ENCODE measurements at places on chromosomes 12 and 14.
A peak's percentile ranks its signal among the peaks of the same experiment; 100 is the strongest.

DNA sequence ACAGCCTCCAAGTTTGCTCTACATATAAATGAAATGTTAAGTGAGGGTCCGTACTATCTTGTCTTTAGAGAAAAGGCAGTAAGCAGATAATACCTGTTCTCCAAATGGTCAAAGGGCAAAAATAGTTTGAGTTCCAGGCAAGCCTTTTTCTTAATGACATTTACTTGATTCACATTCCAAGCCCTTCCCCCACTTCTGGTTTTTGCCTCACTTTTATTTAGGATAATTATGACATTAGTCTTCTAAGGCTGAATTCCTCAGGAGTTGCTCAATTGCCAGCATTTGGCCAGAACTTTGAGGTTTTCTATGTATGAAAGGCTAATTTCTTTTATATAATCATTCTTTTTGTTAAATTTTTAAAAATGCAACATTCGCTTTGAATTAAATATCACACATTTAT is 62.5 kb upstream of the DUSP6 start:
- no peak for DNase-seq

DNA sequence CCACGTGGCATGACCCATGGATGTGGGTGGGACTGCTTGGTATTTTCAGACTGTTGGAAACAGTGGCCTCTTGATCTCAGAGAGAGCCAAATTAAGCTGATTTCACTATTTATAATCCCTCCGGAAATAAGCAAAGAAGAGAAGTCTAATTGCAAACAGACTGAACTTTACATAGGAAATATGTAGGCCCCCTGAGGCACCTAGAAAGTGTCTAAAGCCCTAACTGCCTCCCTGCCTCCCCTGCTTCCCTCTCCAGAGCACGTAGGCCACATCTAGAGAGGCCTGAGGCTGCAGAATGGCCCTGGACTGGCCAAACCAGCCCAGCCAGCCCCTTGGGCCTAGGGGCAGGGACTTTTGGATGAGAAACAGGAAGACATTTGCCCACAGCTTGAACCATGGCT is 123.8 kb downstream of the ZFP36L1 start:
- DNase-seq: no peak

DNA sequence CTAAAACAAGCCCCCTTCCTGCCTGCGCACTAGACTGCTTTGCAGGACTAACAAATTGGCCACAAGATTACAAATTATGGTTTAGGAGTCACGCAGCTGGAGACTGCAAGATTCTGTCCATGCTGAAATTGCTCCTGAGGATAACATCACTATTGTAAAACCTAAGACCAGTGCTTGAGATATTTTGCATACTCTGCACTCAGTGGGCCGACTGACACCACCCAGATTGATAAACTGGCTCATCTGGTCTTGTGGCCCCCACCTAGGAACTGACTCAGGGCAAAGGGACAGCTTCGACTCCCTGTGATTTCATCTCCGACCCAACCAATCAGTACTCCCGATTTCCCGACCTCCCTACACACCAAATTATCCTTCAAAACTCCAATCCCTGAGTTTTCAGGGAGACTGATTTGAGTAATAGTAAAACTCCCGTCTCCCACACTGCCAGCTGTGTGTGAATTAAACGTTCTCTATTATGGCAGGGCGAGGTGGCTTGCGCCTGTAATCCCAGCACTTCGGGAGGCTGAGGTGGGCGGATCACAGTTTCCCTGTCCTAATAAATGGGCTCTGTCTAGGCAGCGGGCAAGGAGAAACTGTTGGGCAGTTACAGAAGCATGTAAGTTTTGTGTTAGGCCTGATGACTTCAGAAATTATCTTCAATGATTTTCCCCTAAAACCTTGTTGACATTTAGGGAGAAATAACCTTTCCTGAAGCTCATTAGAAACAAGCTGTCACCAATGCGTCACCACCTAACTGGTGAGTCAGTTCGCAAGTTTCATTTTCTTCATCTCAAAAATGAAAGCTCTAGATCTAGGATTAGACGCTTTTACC is 5.3 kb upstream of the UBC start:
- DNase-seq: no peak

- no peak for DNase-seq
These were observed 94.6 kb upstream of the PRICKLE1 start for GRCh38 chr12:42683933-42684801.

- no peak for DNase-seq
These were observed 57.0 kb downstream of the BBS10 start for GRCh38 chr12:76290963-76291859.

DNA sequence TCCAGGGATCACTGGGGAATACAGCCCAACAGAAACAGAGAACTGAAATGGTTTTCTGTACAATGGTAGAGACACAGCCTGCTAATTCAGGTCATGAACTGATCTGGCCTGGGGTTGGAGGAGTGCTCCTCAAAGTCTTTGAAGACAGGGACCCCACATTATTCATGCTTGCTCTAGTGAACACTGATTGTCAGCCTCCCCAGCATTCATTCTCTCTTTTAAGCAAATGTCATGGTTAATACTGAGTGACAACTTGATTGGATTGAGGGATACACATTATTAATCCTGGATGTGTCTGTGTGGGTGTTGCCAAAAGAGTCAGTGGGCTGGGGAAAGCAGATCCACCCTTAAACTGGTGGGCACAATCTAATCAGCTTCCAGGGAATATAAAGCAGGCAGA is 288.4 kb upstream of the NOS1 start:
- no peak for DNase-seq

GRCh38 chr12:97650242-97650641 is 187.6 kb downstream of the RMST start:
- DNase-seq: no peak

DNA sequence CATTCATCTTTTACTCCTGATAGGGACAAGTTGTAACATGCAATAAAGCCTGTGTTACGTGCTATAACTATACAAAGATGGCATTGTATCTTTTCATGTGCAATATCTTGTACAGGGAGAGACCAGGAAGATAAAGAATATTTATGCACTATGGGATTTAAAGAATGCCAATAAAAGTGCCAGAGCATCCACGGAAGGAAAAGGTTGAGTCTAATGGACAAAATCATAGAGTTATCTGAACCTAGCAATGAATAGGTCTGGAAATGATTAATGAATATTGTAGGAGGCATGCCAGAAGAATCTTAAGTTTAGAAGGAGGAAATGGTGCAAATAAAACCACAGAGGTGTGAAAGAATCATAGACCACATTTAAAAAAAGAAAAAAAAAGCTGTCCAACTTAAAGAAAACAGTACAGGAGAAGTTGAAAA is 263.9 kb downstream of the KCNC2 start:
- DNase-seq: no peak

DNA sequence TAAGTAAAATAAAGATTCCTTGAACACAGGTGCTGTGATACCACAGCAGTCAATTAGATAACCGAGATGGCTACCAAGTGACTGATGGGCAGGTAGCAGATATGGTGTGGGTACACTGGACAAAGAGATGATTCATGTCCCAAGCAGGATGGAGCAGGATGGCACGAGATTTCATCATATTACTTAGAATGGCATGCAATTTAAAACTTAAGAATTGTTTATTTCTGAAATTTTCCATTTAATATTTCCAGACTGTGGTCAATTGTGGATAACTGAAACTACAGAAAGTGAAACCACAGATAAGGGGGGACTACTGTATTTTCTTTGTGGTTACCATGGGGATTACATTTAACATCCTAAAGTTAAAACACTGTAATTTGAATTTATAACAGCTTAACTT is 7.5 kb upstream of the ZFP36L1 start:
- DNase-seq: no peak

- DNase-seq: peak; percentile 72
These were observed 452.7 kb upstream of the PDE3A start for GRCh38 chr12:19915392-19916195.

- DNase-seq: no peak
These were observed 96.8 kb upstream of the TMEM132C start for GRCh38 chr12:128170181-128170580.

DNA sequence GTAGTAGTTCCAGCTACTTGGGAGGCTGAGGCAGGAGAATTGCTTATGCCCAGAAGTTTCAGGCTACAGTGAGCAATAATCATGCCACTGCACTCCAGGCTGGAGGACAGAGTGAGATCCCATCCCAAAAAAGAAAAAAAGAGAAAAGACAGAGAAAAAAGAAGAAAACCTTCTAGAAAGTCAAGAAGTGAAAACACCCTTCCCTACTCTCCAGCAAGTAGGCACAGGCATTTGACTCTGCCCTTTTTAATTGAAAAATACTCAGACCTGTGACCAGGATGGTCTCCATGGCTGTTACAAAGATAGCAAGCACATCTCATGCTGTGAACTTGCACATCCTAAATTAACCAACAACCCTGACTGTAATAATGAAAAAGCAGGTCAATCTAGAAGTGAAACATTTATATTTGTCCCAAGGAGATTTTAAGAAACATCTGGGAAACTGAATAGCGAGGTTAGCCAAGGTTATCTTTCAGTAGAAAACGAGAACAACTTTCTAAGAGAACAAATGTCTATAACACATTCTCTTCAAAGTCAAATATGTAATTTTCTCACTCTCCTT is 2.0 kb downstream of the TMTC1 start:
- no peak for DNase-seq

- DNase-seq: no peak
These were observed 21.8 kb downstream of the G2E3 start for GRCh38 chr14:30580616-30581282.

GRCh38 chr14:23384364-23385080 is 7.7 kb downstream of the CMTM5 start:
- DNase-seq: no peak

- DNase-seq: no peak
These were observed 139.3 kb downstream of the ADGRD1 start for GRCh38 chr12:131092901-131093603.

- DNase-seq: no peak
These were observed 2.9 kb upstream of the MSRB3 start for GRCh38 chr12:65275627-65276026.

- no peak for DNase-seq
These were observed 279.3 kb downstream of the MED13L start for GRCh38 chr12:115998119-115998633.

- DNase-seq: no peak
These were observed 32.7 kb downstream of the NT5DC3 start for GRCh38 chr12:103808239-103808880.

DNA sequence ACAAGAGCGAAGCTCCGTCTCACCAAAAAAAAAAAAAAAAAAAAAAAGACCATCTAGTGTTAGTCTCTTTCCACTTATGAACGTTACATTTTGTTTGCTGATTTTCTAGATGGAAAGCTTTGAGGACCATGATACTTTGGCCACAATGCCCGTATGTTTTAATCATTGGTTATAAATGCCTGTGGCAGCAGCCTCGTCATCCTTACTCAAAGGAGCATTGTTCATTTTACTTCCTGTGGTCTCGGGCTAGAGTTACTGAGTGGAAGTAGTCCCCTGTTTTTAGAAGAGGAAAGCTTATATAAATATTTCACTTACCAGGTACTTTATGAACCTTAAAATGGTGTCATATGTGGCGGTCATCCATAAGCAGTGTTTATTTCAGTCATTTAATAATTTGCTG is 359.9 kb downstream of the AEBP2 start:
- DNase-seq: no peak

GRCh38 chr12:96034621-96035282 is 635 bp downstream of the LTA4H start:
- DNase-seq: no peak

- DNase-seq: no peak
These were observed 77.3 kb downstream of the SNAPC1 start for GRCh38 chr14:61839507-61839906.

- peak; percentile 0 for DNase-seq
These were observed 198.2 kb downstream of the TSPAN9 start for GRCh38 chr12:3275171-3276041.

GRCh38 chr14:24281636-24282035 is 10.2 kb upstream of the RABGGTA start:
- no peak for DNase-seq

DNA sequence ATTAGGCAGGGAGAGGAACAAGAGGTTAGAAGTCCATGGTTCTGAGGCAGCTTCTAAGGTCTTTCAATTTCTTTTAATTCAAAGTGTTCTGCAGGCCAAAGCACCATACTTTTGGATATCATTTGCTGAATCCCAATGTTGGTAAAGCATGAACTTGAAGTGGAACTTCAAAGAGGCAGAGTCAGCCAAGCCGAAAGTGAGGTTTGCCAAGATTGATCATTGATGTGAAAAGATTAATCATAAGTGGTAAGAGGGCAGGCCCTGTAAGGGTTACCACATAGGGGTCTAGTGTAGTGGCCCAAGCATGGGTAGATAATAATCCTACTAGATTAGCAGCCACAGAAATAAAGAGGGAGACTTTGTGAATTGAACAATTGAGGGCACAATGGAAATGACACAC is 191.7 kb upstream of the DIO2 start:
- DNase-seq: no peak

- no peak for DNase-seq
These were observed 449.4 kb downstream of the RERGL start for GRCh38 chr12:17640615-17641014.

DNA sequence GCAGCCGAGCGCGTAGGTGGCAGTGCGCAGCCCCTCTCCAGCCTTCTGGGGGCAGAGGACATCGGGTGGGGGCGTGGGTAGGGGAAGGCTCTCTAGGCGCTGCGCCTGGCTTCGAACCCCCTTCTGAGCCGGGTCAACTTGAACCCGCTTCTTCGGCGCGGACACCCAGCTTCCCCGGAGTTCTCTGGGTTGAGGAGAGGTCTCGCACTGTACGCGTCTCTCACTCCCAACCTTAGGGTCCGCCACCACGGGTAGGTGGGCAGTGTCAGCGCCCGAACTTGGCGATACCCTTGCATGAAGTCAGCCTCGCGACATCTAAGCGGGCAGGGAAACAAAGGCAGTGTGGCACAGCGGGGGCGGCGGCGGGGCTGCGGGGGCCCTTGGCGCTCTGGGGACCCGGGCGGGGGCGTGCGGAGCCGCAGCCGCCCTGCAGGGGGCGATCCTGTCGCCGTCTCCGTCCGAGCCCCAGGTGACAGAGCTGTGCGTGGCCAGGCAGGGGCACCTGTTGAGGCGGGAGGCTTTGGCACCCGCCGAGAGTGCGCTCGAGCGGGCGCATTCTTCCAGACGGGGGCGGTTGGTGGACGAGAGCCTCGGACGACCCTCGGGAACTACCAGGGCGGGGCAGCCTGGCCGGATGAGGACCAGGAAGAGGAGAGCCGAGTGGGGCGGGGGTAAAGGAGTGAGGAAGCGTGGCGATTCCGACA is 1.1 kb downstream of the GALNT16 start:
- DNase-seq: no peak

- DNase-seq: no peak
These were observed 38.5 kb downstream of the LRIG3 start for GRCh38 chr12:58881816-58882215.

- no peak for DNase-seq
These were observed 106.8 kb downstream of the ZFC3H1 start for GRCh38 chr12:71556875-71557274.

Data from SHP77 treated with DMSO at 0.1 percent for 48 hours (cell line).